CD4-positive, CD25-positive, alpha-beta regulatory T cell (primary cell): ENCODE measurements at places on chromosomes 6 and 20. TPM values are rescaled to one million over a fixed set of nuclear protein-coding genes. Genes with fewer than 3 reads are reported as not detected.

DNA sequence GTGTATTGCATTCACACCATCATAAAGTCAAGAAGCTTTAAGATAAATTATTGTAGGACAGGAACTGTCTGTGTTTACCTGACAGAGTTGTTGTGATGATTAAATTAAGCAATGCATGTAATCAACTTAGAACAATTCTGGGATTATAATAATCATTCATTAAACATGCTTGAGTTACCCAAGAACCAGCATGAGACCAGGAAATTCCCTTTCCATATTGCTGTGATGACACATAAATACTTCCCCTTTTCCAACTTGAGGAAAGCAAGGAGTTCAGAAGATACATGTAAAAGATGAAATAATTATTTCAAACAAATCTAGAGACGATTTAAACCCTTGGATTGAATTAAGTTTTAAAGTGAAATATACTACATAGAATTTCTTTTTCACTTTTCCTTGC, 404.4 kb downstream of the GJA1 start:
- H3K27ac ChIP-seq = no peak overlapping the region
- no peaks in the 10 kb centered on the region for H3K36me3 ChIP-seq
- no peak for DNase-seq
- no peaks in the 10 kb centered on the region for H3K27me3 ChIP-seq

The MRAP2 gene
- total RNA-seq = not detected

The LY6G5C gene
- total RNA-seq = 3.1 TPM

- H3K4me1 ChIP-seq = peaks cover 28% of the 10 kb centered on the region
- no peak overlapping the region for H3K27ac ChIP-seq
- no peaks in the 10 kb centered on the region for H3K27me3 ChIP-seq
- peaks cover 12% of the 10 kb centered on the region for H3K36me3 ChIP-seq
- no peak for DNase-seq
- H3K4me3 ChIP-seq = no peak overlapping the region
Observed at GRCh38 chr20:63972312-63973159, 2.8 kb upstream of the ZNF512B start.

- no peak overlapping the region for H3K4me3 ChIP-seq
- no peaks in the 10 kb centered on the region for H3K27me3 ChIP-seq
- DNase-seq = no peak
- no peaks in the 10 kb centered on the region for H3K36me3 ChIP-seq
- no peaks in the 10 kb centered on the region for H3K4me1 ChIP-seq
Observed at GRCh38 chr20:11375335-11375734, 542.4 kb upstream of the BTBD3 start.

The PHACTR1 gene
- 1.6 TPM for total RNA-seq

DNA sequence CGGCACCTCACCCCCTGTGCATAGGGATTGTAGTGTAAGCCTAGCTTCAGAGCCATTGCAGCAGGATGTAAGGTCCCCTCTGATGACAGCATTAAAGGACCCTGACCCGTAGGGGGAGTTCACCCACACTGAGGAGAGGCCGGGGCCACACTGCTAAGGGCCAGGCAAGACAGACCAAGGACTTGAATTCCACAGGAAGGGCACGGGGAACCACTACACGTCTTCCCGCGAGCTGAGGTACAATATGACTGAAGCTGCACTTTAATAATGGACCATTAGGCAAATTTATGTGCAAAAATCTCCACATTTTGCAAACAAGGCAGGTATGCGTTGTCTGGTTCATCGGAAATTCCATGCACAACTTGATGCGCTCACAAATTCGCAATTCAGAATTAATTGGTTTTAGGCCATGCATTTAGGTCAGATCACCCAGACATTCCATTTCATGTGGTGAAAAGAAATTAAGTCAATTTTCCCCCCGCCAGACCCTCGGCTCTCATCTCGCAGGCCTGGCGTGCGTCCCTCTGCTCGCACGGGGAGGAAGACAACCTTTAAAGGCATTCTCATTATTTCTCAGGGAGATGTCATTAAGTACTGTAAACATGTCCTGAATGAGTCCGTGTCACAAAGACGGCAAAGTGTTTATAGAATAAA, 111.8 kb downstream of the FOXA2 start:
- H3K27ac ChIP-seq = no peak overlapping the region

DNA sequence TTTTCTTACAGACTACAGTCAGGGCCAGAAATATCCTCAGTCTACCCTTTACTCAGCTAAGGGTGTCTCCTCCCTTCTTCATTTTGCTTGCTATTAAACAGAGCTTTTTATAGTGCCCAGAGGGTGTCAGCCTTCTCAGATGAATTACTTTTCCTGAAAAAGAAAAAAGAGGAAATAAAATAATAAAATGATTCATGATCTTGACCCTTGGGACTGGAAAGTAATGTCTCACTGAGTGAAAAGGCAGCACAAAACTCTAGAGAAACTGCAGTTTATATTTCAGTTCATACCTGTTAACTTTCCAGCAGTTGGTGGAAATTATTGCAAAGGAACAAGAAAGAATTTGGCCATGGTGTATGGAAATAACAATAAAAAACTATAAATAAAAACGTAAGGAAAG, 170.6 kb downstream of the IBTK start:
- no peak overlapping the region for H3K4me3 ChIP-seq
- H3K27ac ChIP-seq = no peak overlapping the region
- no peaks in the 10 kb centered on the region for H3K4me1 ChIP-seq
- H3K36me3 ChIP-seq = no peaks in the 10 kb centered on the region

The SLC22A2 gene
- total RNA-seq = not detected

GRCh38 chr6:21507811-21508210, 85.7 kb upstream of the SOX4 start:
- H3K27ac ChIP-seq = no peak overlapping the region
- H3K4me1 ChIP-seq = no peaks in the 10 kb centered on the region
- no peak overlapping the region for H3K4me3 ChIP-seq
- DNase-seq = no peak

DNA sequence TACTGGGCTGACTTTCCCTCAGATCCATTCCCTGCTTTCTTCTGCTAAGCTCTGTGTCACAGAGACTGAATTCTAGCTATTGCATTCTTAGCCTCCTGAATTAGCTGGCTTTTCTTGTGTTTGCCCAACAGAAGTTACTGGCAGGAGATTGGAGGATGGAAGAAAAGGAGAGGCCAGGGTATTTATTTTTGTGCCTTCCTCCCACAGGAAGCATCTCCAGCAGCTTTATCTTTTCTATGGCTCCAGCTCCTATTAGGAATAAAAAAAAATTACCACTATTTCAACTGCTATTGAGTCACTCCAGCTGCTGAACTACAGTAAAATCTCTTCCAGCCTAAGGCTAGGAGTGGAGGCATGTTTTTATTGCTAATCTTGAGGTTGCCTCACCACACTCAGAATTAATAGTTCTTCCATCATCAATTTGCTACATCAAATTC, 492.4 kb downstream of the RFPL4B start:
- no peak overlapping the region for H3K4me3 ChIP-seq
- no peak for DNase-seq
- no peaks in the 10 kb centered on the region for H3K4me1 ChIP-seq
- H3K36me3 ChIP-seq = no peaks in the 10 kb centered on the region
- no peak overlapping the region for H3K27ac ChIP-seq
- no peaks in the 10 kb centered on the region for H3K27me3 ChIP-seq

The RPP40 gene
- total RNA-seq = 1.6 TPM

GRCh38 chr6:44304282-44305199, 8.6 kb downstream of the AARS2 start:
- H3K4me1 ChIP-seq = no peaks in the 10 kb centered on the region
- peaks cover 62% of the 10 kb centered on the region for H3K36me3 ChIP-seq
- peak; percentile 33 for DNase-seq
- H3K4me3 ChIP-seq = no peak overlapping the region
- H3K27ac ChIP-seq = no peak overlapping the region

The GRIK2 gene
- total RNA-seq = not detected

DNA sequence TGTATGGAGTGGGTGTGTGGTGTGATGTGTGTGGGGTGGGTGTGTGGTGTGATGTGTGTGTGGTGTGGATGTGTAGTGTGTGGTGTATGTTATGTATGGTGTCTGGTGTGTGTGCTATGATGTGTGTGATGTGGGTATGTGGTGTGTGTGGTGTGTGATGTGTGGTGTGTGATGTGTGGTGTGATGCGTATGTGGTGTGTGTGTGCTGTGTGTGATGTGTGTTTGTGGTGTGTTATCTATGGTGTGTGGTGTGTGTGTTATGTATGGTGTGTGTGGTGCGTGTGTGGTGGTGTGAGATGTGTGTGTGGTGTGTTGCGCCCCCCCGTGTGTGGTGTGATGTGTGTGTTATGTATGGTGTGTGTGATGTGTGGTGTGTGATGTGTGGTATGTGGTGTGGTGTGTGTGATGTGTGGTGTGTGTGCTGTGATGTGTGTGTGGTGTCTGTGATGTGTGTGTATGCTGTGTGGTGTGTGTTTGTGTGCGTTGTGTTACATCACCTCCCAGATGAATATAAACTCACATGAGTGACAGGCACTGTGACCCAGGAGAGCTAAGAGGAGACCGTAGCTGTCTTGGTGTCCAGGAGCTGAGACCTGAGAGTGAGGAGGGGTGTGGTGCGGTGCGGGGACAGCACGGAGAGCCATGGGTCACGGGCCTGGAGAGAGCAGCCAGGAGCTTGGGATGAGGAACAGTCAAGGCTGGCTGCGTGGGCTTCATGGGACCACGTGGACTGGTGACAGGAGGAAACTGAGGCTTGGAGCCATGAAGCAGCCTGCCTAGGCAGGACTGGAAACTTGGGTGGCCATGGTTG, 8.8 kb downstream of the DLGAP4 start:
- H3K36me3 ChIP-seq = no peaks in the 10 kb centered on the region
- H3K27ac ChIP-seq = no peak overlapping the region

The CPNE5 gene
- 4.3 TPM for total RNA-seq

- H3K4me3 ChIP-seq = no peak overlapping the region
- DNase-seq = no peak
- H3K4me1 ChIP-seq = no peaks in the 10 kb centered on the region
- H3K27me3 ChIP-seq = no peaks in the 10 kb centered on the region
Observed at GRCh38 chr6:35057449-35058357, 83.4 kb downstream of the TCP11 start.

- H3K4me3 ChIP-seq = no peak overlapping the region
- DNase-seq = no peak
- no peaks in the 10 kb centered on the region for H3K27me3 ChIP-seq
- H3K36me3 ChIP-seq = peaks cover 3% of the 10 kb centered on the region
- no peaks in the 10 kb centered on the region for H3K4me1 ChIP-seq
Observed at GRCh38 chr20:2137552-2138201, 36.0 kb downstream of the STK35 start.

DNA sequence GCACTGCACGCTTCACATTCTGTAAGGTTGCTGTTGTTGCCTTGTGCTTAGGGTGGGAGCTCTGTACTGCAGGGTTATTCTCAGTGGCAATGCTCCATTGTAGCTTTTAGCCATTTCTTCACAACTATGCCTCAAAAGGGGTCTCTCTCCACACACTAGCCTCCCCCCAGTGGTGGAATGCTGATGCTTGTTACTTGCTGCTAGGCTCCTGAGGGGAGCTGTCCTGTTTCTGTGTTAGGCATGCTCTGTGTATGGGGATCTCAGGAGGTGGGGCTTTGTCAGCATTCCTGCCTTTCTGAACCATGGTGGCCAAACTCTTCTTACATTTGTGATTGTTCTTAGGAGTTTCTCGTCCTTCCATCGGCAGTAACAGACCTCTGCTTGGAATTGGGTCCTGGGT, 18.8 kb downstream of the TMEM170B start:
- peaks cover 4% of the 10 kb centered on the region for H3K27me3 ChIP-seq
- H3K27ac ChIP-seq = no peak overlapping the region
- DNase-seq = no peak
- H3K4me1 ChIP-seq = no peaks in the 10 kb centered on the region
- H3K36me3 ChIP-seq = no peaks in the 10 kb centered on the region
- no peak overlapping the region for H3K4me3 ChIP-seq

The HTR1B gene
- not detected for total RNA-seq
